Esophagus squamous epithelium (tissue), 5 donors: ENCODE measurements at places on chromosomes 5 and 9. TPM values are rescaled to one million over a fixed set of nuclear protein-coding genes. Genes with fewer than 3 reads are reported as not detected.

- no peak for DNase-seq
Measured at GRCh38 chr9:87211669-87212068, 264.4 kb upstream of the GAS1 start.

DNA sequence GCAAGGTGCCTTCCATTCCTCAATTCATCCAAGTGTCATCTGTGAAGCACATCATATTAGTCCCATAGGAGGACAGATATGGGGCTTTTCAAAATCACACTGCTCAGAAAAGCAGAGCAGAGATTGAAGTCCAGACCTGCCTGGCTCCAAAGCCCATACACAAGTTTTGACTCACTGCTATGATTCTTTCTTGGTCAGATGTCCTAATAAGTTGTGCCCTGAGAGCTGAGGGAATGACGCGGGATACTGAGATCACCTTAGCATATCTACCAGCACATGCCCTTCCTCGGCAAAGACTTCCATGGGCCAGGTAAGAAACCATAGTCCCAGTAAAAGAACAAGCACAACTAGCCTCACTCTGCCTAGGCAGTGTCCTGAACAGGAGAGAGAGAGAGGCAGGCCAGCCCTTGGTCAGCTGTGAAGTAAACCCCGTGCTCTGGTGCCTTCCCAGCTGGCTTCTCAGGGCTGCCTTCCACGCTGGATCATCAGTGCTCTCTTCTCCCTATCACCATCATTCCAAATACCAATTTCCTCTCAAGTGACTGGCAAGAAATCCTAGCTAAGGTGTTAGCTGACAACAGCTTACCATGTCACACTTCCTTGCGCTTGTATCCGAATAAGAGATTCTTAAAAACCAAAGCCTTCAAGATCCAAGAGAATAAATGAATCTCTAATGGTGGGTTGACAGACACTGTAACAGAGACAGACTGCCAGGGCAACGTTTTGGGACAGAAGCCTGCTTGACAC lies 73.2 kb downstream of the SIL1 start:
- no peak for DNase-seq

NSUN2 gene
- 65.8 TPM for total RNA-seq

PDZD2 gene
- 26.7 TPM for total RNA-seq

DNA sequence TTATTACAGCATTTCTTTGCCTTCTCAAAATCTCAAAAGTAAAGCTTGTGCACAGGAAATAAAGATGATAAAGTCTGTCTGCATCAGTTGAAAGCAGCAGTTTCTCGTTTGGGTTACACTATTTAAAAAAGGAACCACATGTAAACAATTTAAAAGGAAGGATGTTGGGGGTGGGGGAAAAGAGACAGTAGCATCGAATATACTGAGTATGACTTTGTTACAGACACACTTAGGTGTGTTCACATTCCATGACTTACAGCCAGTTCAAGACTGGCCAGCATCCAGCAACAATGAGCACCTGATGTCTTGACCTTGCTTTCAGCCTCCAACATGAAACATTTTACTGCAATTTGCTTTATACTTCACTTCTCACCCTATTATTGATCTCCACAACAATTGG lies 8.7 kb downstream of the GAPT start:
- no peak for DNase-seq

DNA sequence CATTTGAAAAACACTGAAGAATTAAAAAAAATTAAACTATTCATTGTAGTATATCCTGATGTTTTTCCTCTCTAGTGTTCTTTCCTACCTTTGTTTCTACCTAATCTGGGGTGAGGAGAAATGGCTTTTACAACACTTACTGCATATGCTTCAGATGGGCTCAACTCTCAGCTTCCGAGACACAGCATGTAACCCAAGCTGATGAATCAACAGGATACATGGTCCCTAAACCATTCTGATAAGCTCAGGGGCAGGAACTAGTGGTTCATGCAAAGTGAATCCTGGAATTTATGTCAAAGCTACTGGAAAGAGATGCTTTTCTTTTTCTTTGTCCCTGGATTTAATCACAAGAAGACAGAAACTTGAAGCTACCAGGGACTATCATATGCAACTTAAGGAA lies 672.5 kb upstream of the RORB start:
- DNase-seq = no peak

DNA sequence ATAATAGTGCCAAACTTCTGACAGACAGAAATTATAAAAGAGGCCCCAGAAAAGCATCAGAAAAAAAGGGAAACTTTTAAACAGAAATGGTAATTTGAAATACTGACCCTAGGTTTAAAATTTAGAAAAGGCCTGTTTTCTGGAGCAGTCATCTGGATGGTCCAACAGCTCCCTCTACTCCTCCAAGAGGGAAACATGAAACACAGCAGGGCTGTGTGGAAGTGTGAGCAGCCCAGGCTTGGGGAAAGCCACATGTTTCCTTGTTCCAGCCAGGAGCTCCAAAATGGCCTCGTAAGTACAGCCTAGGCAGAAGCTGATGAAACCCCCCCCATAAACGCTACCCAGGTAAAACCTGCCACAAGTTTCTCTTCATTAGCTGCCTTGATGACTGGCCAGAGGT lies 499.3 kb upstream of the ADAMTS16 start:
- DNase-seq = no peak

DNA sequence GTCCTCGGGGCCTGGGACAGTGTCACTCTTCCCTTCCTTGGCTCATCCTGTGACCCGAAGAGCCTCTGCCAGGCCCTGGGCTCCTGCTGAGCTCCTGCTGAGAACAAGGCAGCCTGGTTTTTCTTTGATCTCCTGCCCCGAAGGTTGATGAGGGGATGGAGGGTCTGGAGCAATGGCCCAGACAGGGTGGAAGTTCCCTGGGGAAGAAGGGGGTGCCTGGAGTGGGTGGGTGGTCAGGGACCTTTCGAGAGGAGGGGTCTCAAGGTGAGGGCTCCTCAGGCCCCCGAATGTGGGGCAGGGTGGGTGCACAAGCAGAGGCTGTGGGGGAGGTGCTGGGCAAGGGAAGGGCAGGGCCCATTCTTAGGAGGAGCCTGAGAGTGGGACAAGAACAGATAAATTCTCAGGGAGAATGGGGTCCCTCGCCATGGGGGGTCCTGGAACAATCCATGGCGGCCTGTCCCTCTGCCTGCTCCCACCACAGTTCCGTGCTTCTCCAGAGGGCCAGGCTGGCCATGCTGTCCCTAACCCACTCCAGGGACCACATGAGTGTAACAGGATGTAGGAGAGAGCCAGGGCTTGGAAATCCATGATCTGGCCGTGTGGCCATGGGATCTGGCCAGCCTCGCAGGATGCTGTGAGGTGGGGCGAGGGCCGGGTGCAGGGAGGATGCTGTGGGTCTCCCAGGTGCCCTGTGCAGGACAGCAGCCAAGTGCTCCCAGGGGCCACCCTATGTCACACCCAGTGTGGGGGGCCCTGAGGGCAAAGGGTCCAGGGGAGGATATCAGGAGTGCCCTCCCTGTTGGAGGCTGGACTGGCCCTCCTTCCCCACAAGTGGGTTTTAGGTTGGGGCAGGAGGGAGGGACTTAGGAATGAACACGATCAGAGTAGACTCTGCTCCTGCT lies 128.5 kb upstream of the LPCAT1 start:
- no peak for DNase-seq

DNA sequence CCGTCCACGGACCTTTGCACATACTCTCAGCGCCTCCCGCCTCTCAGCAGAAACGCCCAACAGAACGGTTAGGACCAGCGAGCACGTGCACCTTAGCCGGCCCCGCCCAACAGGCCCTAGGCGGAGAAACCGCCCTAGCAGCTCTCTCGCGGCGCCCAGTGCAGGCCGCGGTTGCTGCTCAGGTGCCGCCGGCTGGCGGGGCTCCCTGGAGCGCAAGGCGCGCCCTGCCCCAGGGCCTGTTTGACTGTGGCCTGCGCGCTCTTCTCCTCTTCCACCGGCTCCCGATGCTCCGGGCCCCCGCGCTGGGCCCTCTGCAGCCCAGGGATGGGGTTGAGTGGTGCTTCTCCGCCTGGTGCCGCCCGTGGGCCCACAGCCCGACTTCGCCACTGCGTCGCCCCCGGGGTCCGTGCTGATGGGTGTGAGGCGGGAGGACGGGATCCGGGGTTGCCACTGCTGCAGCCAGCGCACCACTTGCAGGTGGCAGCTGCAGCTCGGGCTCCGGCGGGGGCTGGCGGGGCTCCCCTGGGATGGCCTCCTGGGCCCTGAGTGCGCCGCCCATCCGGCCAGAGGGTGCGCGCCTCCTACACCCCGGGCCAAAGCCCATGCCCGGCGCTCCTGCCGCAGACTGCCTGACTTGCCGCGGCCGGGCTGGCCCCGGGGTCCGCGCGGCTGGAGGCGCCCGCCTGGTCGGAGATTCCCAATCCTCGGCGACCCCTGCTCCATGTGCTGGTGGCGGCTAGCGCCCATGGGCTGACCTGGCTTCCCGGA lies 1889.4 kb upstream of the CDH9 start:
- no peak for DNase-seq

TPPP gene
- total RNA-seq = 5.5 TPM

GRCh38 chr9:82209797-82210470 lies 221.4 kb downstream of the SPATA31D1 start:
- DNase-seq = no peak

ZBTB26 gene
- 1.9 TPM for total RNA-seq

GRCh38 chr5:114858665-114859437 lies 310.9 kb downstream of the TRIM36 start:
- no peak for DNase-seq

GRCh38 chr5:86679949-86680348 lies 62.2 kb downstream of the COX7C start:
- DNase-seq = no peak

GRCh38 chr9:135304886-135305285 lies 174.7 kb upstream of the PPP1R26 start:
- no peak for DNase-seq

DNA sequence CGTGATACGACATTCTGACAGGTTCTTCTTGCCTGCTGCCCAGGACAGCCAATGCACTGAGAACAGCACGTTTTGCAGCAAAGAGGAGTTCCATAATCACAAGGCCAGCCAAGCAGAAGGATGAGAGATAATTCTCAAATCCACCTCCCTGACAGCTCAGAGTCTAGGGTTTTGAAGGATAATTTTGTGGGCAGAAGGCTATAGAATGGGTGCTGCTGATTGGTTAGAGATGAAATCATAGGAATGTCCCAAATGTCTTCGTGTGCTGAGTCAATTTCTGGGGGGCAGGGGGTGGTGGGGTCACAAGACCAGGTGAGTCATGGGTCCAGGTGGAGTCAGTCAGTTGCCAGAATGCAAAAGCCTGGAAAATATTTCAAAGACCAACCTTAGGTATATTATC lies 175.5 kb upstream of the SLC30A5 start:
- no peak for DNase-seq

DNA sequence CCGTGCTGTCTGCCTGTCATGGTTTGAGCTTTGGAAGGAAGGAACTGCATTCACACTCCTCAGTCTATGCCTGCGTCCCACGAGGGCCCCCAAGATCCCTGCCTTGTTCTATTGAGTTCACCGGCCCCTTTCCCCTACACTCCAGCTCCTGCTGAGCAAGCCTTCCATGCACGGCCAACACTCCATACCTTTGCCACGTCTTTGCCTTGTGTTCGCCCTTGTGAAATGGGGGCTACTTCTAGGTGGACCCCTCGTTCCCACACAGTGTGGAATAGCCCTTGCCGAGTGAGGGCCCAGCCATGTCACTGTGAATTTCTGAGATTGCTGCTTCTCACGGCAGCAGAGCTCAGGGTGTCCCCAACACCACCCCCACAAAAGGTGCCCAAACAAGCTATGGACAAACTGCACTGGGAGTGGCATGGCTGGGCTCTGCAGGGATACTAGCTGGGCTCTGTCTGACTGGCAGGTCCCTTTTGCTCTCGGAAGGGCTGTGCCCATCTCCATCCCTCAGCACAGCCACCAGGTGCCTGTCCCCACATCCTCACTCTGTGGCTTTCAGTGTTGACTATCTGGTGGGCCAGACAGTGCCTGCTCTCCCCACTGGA lies 67.9 kb upstream of the ADAMTS2 start:
- DNase-seq = no peak

LTC4S gene
- total RNA-seq = not detected

SLC6A7 gene
- not detected for total RNA-seq

GRCh38 chr5:45402804-45403455 lies 293.2 kb downstream of the HCN1 start:
- DNase-seq = no peak

DNA sequence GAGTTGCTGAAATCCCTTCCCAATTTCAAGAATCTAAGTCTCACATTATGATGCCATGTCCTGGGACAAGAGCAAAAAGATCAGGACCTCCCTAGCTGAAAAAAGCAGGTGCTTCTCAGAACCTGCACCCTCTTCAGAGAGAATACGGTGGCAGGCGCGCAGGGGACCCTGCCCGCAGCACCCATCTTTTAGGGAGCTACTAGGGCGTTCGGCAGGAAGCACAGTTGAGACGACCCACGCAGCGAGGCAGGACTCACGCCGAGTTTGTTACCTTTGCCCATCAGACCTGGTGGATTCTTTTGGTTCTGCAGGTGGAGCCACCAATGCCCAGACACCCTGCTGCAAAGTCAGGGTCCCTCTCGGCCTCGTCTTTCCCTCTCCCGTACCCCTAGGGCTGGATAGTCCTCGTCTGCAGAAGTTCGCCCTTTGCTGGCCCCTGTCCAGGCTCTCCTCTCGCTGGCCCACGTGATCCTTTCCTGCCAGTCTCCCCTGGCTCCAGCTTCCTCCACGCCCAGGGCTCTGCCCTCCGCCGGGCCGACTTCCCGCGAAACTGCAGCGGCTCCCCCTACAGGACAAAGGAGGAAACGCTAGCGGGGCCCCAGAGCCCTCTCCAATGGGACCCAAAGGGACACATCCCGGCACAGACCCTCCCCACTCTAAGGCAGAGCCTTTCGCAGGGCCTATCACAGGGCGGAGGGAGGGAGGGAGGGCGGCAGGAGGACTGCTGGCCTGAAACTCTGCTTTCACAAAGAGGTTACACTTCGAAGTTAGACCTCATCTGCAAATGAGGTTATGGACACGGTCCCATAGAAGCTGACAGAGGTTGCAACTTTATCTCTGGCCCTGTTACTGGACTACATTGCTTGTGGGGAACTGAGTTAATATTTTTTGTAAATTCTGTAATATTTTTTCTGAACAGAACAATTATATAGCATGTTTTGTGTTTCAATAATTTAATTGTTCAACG lies 28.8 kb downstream of the TMEM174 start:
- no peak for DNase-seq

DNA sequence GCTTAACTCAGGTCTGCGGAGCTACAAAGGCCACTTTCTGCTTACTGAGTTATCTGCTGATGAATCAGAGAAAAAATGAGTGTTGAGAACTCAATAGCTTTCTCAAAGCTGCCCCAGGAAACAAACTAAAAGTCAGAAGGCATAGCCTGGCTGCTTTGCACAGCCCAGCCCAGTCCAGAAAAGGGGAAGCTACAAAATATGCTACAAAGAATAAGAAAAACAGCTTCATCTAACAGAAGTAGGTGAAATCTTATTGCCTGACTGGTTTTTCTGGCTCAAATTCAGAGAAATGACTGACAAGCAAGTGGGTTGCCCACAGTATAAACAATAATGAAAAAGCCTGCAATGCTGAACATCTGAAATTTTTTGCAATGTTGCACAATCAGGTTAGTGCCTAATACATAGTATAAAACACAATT lies 156.2 kb downstream of the PPP2R2B start:
- DNase-seq = no peak
